ENCODE measurements at places on chromosomes 6 and 20. TPM values are rescaled to one million over a fixed set of nuclear protein-coding genes. Genes with fewer than 3 reads are reported as not detected.

IRAK1BP1 gene
- total RNA-seq = 2.1 TPM

GINM1 gene
- 18.4 TPM for total RNA-seq

KHDRBS2 gene
- not detected for total RNA-seq

SLC17A1 gene
- total RNA-seq = not detected

RNASET2 gene
- total RNA-seq = 112 TPM

SNRPB gene
- total RNA-seq = 310 TPM

SGK2 gene
- not detected for total RNA-seq

OTOR gene
- not detected for total RNA-seq

KIF6 gene
- not detected for total RNA-seq

EDN1 gene
- not detected for total RNA-seq

GRCh38 chr6:4124351-4124750 is 11.0 kb downstream of the ECI2 start:
- no peak for DNase-seq

DNA sequence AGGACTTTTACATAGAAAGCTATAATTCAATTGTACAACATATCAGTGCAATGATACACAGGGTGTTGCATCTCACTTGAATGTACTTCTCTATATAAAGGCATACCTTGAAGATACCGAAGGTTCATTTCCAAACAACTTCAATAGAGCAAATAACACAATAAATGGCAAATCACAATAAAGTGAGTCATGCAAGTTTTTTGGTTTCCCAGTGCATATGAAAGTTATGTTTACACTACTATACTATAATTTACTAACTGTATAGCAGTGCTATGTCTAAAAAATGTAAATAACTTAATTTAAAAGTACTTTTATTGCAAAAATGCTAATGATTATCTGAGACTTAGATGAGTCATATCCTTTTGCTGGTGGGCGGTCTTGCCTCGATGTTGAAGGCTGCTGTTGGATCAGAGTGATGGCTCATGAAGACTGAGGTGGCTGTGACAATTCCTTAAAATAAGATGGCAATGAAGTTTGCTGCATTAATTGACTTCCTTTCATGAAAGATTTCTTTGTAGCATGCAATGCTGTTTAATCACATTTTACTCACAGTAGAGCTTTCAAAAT is 188.8 kb downstream of the TASP1 start:
- no peak for DNase-seq

DNA sequence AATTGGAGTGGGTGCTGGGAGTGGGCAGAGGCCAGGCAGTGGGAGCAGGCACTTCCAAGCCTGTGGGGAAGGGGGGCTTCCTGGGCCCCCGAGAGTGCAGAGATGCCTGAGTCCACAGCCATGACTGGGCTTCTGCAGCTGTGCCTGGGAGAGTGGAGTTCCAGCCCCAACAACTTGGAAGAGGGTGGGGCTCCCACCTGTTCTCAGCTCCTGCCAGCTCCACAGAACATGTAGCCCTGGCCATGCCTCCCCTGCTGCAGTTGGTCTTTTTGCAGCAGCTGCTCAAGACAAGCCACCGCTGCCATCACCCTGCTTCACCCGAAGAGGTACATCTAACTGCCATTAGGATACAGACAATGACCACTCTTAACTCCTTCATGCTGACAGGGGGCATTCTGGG is 1092.3 kb downstream of the KHDRBS2 start:
- no peak for DNase-seq

DNA sequence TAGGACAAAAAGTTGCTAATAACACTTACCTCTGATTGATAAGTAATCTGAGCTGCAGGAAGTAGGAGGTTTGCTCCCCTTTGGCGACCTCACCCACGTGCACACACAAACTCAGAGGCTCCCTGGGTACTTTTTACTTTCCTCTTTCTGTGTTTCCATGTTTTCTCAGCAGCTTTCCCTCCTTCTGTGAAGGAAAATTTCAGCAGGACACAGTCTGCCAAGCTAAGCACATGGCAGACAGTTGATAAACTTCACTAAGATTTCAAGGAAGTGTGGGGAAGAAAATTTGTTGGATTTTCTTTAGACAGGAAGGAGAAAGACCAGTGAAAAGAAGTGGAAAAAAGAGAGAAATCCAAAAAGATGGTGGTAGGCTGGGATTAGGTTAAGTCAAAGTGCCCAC is 215.5 kb upstream of the ARG1 start:
- no peak for DNase-seq

DNA sequence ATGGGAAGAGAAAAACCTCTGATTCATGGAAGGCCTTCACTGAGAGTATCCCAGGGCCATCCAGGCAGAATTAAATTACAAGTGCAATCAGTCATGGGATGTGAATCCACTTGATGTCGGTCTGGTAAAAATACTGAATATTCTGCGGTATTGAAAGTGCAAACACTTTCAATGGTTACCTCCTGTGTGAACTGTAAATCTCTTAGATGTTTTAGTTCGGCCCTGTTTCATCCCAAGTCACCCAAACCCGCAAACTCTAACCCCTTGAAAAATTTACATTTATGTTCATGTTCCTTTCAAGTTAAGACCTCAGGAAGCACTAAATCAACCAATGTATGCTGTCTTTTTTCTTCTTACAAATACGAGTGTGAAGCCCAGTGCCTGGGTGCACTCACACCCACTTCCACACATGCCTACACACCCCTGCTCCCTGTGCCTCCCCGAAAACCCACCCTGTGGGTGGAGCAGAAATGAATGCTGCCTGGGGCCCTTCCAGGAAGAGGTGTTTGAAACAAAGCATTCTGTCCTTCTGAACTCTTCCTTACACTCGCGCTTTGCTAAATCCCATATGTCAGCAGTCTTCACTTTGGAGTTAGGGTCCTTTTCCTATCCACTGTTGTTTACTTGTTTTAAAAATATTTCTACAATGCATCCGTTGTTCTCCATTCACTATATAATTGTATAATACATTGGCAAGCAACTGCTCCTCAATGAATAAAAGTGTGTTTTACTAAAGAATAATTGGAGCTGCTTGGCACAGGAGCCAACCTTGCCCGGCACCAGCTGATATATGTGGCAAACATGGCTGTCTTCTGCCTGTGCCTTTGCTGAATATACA is 62.7 kb downstream of the FYN start:
- DNase-seq = no peak

- no peak for DNase-seq
Measured at GRCh38 chr6:70982747-70983146, 25.9 kb upstream of the B3GAT2 start.

- DNase-seq = no peak
Measured at GRCh38 chr20:38769376-38770295, 21.4 kb downstream of the ACTR5 start.

DNA sequence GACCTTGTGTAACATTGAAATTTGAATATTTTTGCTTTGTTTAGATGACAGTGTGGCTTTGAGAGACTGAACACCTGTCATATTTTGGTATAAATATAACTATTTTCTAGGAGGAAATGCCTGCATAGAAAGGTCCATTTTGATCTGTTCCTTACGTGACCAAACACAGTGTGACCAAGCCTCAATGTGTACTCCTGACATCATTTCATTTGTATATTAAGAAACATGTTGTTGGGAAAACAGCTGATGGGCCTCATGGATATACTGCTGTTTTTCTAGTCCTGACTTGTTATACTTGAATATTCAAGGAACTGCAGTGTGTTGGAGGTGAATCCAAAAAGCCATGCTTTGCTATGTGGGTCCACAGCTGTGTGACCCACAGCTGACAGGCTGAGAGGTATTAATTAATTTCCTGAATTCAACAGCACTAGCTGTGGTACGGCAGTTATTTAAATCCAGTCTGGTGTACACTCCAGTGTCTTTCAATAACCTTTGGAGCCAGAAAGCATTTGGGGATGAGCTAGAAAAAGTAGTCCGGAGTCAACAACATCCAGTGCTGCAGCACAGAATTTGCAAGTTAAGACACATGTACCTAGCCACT is 18.9 kb downstream of the NCOA7 start:
- no peak for DNase-seq

DNA sequence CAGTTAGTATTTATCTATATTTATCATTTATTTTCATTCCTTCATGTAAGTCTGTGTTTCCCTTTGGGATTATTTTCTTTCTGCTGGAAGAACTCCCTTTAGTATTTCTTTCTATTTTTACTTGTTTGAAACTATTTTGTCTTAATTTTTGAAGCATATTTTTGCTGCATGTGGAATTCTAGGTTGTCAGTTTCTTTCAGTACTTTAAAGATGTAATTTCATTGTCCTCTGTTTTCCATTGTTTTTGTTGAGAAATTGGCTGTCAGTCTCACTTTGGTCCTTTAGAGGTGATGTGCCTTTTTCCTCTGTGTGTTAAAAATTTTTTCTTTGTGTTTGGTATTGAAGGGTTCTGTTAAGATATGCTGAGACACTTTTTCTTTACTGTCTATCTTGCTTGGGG is 17.1 kb downstream of the RNF182 start:
- DNase-seq = no peak

GRCh38 chr6:42156638-42157037 is 14.2 kb upstream of the C6orf132 start:
- DNase-seq = no peak

GRCh38 chr20:23024701-23025100 is 10.4 kb upstream of the SSTR4 start:
- no peak for DNase-seq

- no peak for DNase-seq
Measured at GRCh38 chr6:132446141-132446854, 45.0 kb upstream of the MOXD1 start.

DNA sequence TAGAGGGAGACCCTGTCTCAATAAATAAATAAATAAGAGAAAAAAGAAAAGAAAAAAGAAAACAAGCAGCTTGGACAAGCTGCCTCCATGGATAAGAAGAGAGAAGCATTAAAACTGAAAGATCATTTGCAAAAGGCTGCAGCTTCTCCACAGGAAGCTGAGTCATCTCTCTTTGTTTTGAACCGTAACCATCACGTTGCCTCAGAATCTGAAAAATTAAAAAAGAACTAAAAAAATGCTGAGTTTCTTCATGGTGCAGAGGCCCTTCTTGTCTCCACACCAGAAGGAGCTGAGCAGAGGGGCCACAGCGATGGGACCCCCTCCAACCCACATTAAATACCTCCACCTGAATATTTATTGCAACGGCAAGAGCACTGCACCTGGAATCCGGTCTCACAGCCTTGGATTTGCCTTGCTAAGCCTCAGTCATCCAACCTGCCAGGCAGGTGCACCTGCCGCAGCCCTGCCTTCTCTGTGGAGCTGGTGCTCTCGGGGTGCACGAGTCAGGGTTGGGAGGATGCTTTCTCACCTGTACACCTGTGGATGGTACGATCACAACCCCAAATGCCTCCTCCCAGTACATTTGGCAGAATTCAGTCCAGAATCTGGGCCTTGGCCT is 28.1 kb downstream of the TOX2 start:
- DNase-seq = peak; percentile 28

DNA sequence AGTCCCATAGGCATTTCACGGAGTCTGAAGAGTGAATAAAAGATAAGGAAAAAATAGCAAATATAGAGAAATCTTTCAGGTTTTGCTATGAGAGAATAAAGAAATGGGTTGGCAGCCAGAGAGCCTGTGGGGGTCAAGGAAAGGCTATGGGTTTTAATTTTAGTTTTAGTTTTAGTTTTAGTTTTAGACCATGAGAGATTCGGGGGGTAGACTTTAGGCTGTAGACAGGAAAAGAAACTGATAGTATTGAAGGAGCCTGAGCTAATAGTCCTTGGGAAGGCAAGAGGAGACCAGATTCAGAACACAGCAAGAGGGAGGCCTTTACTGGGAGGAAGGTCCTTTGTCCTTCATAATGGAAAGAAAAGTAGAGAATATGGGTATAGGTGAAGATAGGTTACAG is 19.3 kb downstream of the DOP1A start:
- no peak for DNase-seq

- DNase-seq = no peak
Measured at GRCh38 chr6:70129341-70129740, 173.5 kb downstream of the COL9A1 start.

DNA sequence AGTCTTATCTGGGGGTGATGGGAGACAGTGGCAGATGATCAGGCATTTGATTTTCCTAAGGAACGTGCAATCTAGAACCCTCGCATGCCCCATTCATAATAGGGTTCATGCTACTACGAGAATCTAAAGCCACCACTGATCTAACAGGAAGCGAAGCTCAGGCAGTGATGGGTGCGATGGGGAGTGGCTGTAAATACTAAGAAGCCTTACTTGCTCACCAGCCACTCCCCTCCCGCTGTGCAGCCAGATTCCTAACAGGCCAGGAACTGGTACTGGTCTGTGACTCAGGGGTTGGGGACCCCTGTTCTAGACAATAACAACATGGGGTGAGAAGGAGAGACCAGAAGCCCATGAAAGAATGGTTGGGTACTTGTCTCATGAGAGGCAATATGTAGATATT is 4.5 kb downstream of the TREML4 start:
- no peak for DNase-seq

DNA sequence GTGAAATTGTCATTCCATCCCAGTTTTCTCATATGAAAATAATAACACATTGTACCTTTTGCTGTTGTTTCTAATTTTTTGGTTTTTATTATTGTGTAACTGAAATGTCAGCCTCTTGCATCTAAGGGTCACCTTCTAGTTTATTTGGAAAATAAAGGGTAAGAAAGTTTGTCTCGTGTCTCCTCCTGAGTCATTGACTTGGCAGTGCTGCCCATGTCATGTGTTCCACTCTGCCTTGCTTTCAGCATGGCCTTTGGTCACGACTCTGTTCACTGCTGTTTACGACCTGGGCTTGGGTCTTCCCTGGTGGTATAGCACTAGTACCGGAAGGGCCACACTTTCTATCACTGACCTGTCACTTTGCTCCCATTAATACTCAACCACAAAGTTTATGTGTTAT is 171.4 kb upstream of the RSPO3 start:
- DNase-seq = no peak

DNA sequence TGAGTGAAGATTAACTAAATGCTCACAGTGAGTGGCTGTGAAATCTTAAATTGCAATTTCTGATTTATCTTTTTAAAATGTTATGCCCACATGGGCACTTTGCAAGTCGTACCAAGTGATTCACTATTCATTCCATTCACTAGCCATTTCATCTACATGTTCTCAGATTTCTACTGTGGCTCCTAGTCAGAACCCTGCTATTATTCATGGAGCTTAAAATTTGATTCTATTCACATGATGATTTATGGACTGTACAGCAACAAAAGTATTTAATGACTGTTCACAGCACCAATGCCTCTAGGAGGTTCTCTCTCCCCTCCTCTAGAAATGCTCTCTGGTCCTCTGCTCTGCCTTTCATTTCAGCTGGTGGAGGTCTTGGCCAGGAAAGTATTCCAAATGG is 133.5 kb upstream of the MAP3K7 start:
- DNase-seq = no peak
